T-helper 17 cell (primary cell): ENCODE measurements at places on chromosomes 13 and 19. TPM values are rescaled to one million over a fixed set of nuclear protein-coding genes. Genes with fewer than 3 reads are reported as not detected.
A peak's percentile ranks its signal among the peaks of the same experiment; 100 is the strongest.

C19orf73 gene
- 3.6 TPM for total RNA-seq

SPC24 gene
- 0.62 TPM for total RNA-seq

FPR3 gene
- not detected for total RNA-seq

GJA3 gene
- total RNA-seq, result 0.12 TPM

TGFBR3L gene
- 1.4 TPM for total RNA-seq

HSPB6 gene
- total RNA-seq, result not detected

SELENOV gene
- not detected for total RNA-seq

TMEM255B gene
- total RNA-seq, result 0.86 TPM

SYNGR4 gene
- total RNA-seq, result not detected

PSG2 gene
- 0.17 TPM for total RNA-seq

ZNF681 gene
- 1.9 TPM for total RNA-seq

ELSPBP1 gene
- total RNA-seq, result not detected

DNA sequence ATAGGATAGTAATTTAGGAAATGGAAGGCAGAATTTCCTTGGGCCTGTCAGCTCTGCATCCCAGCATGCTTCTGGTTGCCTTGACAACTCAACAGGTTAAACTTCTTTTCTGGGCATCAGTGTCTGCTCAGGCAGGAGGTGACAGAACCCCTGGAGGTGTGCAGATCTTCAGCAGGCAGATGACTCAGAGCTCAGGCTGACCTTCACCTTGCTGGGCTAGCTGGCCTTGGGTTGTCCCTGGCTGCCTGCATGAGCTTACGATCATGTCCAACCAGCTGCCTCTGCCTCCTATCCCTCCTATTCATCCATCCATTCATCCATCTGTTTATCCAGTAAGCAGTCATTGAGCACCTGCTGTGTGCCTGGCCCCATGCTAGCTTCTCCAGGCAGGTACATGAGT lies 81.2 kb upstream of the KCTD15 start:
- H3K36me3 ChIP-seq, result no peaks in the 10 kb centered on the region
- DNase-seq, result no peak
- no peaks in the 10 kb centered on the region for H3K4me1 ChIP-seq

GRCh38 chr19:46288896-46289588 lies 7.8 kb upstream of the HIF3A start:
- no peak overlapping the region for H3K4me3 ChIP-seq
- H3K27ac ChIP-seq, result no peak overlapping the region
- no peaks in the 10 kb centered on the region for H3K4me1 ChIP-seq
- no peaks in the 10 kb centered on the region for H3K36me3 ChIP-seq
- no peak for DNase-seq

- peaks cover 6% of the 10 kb centered on the region for H3K27me3 ChIP-seq
- no peak for DNase-seq
- no peak overlapping the region for H3K4me3 ChIP-seq
- H3K36me3 ChIP-seq, result no peaks in the 10 kb centered on the region
- H3K4me1 ChIP-seq, result no peaks in the 10 kb centered on the region
These were observed 1171.3 kb downstream of the EFNB2 start for GRCh38 chr13:105364191-105364590.

DNA sequence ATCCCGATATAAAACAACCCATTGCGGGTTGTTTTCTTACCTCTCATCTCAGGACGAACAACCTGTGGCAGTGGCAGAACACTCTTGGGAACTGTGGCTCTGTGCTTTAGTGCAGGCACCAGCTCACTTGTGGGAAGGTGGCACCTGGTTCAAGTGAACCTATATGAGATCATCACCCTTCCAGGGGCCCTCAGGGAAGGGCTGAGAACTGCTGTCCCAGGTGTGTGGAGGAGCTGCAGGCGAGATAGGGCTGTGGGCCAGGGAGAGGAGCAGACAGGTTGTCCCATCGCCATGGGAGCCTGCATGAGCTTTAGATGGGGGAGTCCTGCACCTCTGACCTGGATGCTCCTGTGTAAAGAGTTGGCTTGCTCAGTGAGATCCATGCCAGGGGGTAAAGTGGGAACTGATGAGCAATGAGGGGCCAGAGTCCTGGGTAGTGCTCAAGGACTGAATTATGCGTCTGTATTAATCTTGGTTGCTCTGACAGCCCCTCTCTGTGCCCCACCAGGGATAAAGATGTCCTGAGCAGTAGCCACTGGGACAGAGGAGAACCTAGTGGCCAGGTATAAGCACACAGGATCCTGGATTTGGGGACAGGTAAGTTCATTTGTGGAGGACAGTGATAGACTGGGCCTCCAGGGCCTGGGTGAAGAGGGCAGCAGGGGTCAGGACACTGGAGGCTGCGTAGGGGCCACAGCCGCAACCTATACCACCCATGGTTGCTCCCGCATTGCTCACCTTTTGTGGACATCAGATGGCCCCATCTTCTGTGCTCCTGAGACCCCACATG lies 8.7 kb downstream of the CEACAM4 start:
- no peak overlapping the region for H3K27ac ChIP-seq
- peaks cover 26% of the 10 kb centered on the region for H3K27me3 ChIP-seq
- no peak overlapping the region for H3K4me3 ChIP-seq
- H3K4me1 ChIP-seq, result peaks cover 2% of the 10 kb centered on the region
- no peak for DNase-seq
- peaks cover 2% of the 10 kb centered on the region for H3K36me3 ChIP-seq

GRCh38 chr13:44489751-44490150 lies 86.4 kb downstream of the TSC22D1 start:
- H3K4me1 ChIP-seq, result peaks cover 10% of the 10 kb centered on the region
- no peaks in the 10 kb centered on the region for H3K27me3 ChIP-seq
- H3K27ac ChIP-seq, result no peak overlapping the region
- DNase-seq, result no peak
- no peak overlapping the region for H3K4me3 ChIP-seq

DNA sequence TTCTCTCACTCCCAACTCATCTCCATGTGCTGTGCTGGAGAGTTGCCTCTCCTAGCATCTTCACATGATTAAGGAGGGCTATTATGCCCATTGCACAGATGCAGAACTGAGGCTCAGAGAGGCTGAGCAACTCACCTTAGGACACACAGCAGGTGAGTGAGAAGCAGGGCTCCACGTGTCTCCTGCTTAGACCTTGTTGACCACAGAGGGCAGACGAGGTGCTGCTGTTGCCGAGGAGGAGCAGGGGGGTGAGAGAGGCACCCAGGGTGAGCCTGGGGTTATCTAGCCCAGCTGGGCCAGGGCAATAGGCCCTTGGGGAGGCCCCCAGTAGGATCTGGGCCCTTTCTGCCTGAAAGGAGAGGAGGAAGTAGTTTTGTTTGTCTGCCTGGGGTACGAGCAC lies 2.4 kb upstream of the HSH2D start:
- peaks cover 32% of the 10 kb centered on the region for H3K4me1 ChIP-seq
- H3K4me3 ChIP-seq, result no peak overlapping the region
- H3K27ac ChIP-seq, result peak overlapping the region; percentile 41
- no peaks in the 10 kb centered on the region for H3K27me3 ChIP-seq
- no peak for DNase-seq

DNA sequence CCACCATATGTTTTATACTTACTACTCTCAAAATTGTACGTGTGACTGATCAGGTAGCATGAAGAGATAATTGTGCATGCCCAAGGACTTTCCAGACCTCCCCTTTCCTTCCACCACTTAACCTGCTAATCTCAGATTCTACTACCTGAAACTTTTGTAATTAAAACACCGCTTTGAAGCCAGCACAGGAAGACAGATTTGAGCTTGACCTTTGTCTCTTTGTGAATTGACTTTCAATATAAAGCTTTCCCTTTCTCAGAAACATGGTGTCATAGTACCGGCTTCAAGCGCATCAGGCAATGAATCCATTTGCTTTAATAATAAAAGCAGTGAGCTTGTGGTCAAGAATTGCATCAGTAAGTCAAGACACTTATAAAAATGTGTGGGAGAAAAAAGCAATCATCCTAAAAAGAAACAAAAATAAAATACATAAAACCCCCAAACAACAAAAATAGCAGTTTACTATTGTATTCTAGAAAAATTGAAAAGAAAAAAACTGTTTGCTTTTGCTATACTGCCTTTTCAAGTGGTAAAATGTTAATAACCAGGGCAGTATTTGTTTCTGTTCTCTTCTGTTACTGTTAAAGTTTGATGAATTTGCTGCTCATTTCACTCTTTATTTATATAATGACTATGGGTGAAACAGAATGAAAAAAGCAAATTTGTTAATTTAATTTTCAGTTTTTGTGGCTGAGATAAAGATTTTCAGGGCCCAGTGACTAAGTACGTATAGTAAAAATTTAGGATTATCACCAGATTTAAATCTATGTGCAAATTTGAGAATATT lies 2075.3 kb downstream of the PCDH9 start:
- no peak overlapping the region for H3K4me3 ChIP-seq
- DNase-seq, result no peak
- no peaks in the 10 kb centered on the region for H3K4me1 ChIP-seq

- no peak overlapping the region for H3K4me3 ChIP-seq
- H3K36me3 ChIP-seq, result no peaks in the 10 kb centered on the region
- no peak overlapping the region for H3K27ac ChIP-seq
- no peak for DNase-seq
- peaks cover 5% of the 10 kb centered on the region for H3K27me3 ChIP-seq
- H3K4me1 ChIP-seq, result no peaks in the 10 kb centered on the region
These were observed 7.7 kb upstream of the CRTC1 start for GRCh38 chr19:18675779-18676178.

GRCh38 chr13:106299621-106300020 lies 235.8 kb downstream of the EFNB2 start:
- peaks cover 23% of the 10 kb centered on the region for H3K27me3 ChIP-seq
- DNase-seq, result no peak
- no peaks in the 10 kb centered on the region for H3K4me1 ChIP-seq
- H3K36me3 ChIP-seq, result no peaks in the 10 kb centered on the region
- H3K27ac ChIP-seq, result no peak overlapping the region
- H3K4me3 ChIP-seq, result no peak overlapping the region

DNA sequence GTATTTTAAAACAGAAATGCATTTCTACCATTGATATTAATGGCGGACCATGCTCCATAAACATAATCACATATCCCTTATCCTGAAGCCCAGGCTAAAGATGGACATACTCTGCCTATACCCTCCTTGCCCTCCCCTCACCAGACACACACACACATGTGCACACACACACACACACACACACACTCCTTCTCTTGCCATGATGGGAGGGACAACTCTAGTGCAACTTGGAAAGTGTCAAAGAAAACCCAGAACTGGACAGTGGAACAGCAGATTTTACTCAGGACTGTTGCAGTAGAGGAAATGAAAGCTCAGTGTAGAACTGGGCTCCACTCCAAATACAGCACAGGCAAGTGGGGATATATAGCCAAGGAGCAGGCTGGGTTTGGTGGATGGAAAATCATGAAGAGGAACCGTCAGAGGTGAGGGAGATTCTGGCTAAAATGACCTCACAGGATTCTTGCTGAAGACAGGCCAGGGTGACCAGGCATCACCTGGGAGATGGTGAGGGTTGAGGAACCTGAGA lies 40.8 kb downstream of the TNFRSF19 start:
- H3K4me1 ChIP-seq, result peaks cover 11% of the 10 kb centered on the region
- H3K4me3 ChIP-seq, result no peak overlapping the region
- H3K27ac ChIP-seq, result no peak overlapping the region
- no peak for DNase-seq
- peaks cover 42% of the 10 kb centered on the region for H3K27me3 ChIP-seq

- H3K4me1 ChIP-seq, result no peaks in the 10 kb centered on the region
- H3K27me3 ChIP-seq, result no peaks in the 10 kb centered on the region
- no peaks in the 10 kb centered on the region for H3K36me3 ChIP-seq
- no peak overlapping the region for H3K4me3 ChIP-seq
These were observed 776.0 kb downstream of the DACH1 start for GRCh38 chr13:71090990-71091389.

- no peak for DNase-seq
- peak overlapping the region; percentile 98 for H3K27ac ChIP-seq
- peak overlapping the region; percentile 77 for H3K4me3 ChIP-seq
- no peaks in the 10 kb centered on the region for H3K27me3 ChIP-seq
- peaks cover 3% of the 10 kb centered on the region for H3K36me3 ChIP-seq
These were observed 9.3 kb downstream of the ADGRE5 start for GRCh38 chr19:14390548-14390947.

DNA sequence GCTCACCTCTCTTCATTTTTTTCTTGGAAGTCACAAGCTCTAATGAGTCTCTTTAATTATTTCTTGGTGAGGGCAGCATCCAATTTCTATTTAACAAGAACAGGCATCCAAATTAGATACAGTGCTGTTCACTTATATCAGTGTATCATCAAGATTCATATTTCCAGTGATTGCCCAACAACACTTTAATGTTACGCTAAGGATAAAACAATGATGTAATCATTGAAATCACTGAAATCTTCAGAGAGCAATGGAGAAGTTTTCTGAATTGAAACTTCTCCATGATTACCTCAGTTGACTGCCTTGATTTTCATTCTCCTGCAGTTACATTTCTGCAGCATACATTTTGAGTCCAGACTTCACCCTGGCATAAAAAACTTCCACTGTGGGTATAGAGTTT lies 17.1 kb upstream of the LRCH1 start:
- no peak for DNase-seq
- H3K4me3 ChIP-seq, result no peak overlapping the region
- no peak overlapping the region for H3K27ac ChIP-seq
- peaks cover 2% of the 10 kb centered on the region for H3K4me1 ChIP-seq
- H3K27me3 ChIP-seq, result peaks cover 10% of the 10 kb centered on the region
- H3K36me3 ChIP-seq, result no peaks in the 10 kb centered on the region

- no peak overlapping the region for H3K27ac ChIP-seq
- peaks cover 7% of the 10 kb centered on the region for H3K36me3 ChIP-seq
- no peak overlapping the region for H3K4me3 ChIP-seq
- no peak for DNase-seq
These were observed 798 bp upstream of the COX6B2 start for GRCh38 chr19:55355213-55355821.

- DNase-seq, result no peak
- H3K4me3 ChIP-seq, result no peak overlapping the region
- peaks cover 60% of the 10 kb centered on the region for H3K27me3 ChIP-seq
- H3K4me1 ChIP-seq, result peaks cover 6% of the 10 kb centered on the region
These were observed 107.7 kb downstream of the RAB20 start for GRCh38 chr13:110453797-110454196.

DNA sequence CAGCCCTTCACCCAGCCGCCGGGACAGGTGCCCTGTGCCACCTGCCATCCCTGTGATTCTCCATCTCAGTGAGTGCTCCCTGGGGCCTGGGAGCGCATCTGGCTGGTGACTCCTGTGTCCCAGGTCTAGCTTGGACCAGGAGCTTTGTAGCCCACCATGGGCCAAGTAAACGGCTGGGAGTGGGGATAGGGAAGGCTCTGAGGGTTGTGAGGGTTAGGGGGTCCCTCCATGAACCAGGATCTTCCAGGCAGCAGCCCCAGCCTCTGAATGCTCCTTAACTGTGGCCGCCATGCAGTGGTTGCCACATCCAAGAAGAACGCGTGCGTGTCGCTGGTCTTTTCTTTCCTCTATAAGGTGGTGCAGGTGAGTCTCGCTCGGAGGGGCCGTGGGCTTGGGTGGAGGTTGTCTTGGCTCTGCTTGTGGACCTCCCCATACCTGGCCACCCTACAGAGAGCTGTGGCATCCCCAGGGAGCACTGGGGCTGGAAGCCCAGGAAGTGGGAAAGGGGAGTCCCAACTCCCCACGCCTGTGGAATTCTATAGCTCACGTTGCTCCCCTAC lies 8.4 kb downstream of the AP1M1 start:
- H3K36me3 ChIP-seq, result peaks cover 11% of the 10 kb centered on the region
- peak overlapping the region; percentile 25 for H3K4me3 ChIP-seq
- DNase-seq, result no peak
- peaks cover 22% of the 10 kb centered on the region for H3K4me1 ChIP-seq
- H3K27ac ChIP-seq, result peak overlapping the region; percentile 85
- no peaks in the 10 kb centered on the region for H3K27me3 ChIP-seq

- H3K4me1 ChIP-seq, result peaks cover 9% of the 10 kb centered on the region
- no peaks in the 10 kb centered on the region for H3K27me3 ChIP-seq
- no peak for DNase-seq
- no peaks in the 10 kb centered on the region for H3K36me3 ChIP-seq
- no peak overlapping the region for H3K4me3 ChIP-seq
These were observed 1556.0 kb downstream of the EFNB2 start for GRCh38 chr13:104979281-104980030.
